H4 (cell line): ENCODE measurements at places on chromosomes 6 and 20. TPM values are rescaled to one million over a fixed set of nuclear protein-coding genes. Genes with fewer than 3 reads are reported as not detected.

GRCh38 chr20:25470045-25470444 lies 62.6 kb downstream of the GINS1 start:
- DNase-seq = peak; percentile 31

MYT1 gene
- 0.27 and 1.5 TPM in 2 replicates for total RNA-seq

DNA sequence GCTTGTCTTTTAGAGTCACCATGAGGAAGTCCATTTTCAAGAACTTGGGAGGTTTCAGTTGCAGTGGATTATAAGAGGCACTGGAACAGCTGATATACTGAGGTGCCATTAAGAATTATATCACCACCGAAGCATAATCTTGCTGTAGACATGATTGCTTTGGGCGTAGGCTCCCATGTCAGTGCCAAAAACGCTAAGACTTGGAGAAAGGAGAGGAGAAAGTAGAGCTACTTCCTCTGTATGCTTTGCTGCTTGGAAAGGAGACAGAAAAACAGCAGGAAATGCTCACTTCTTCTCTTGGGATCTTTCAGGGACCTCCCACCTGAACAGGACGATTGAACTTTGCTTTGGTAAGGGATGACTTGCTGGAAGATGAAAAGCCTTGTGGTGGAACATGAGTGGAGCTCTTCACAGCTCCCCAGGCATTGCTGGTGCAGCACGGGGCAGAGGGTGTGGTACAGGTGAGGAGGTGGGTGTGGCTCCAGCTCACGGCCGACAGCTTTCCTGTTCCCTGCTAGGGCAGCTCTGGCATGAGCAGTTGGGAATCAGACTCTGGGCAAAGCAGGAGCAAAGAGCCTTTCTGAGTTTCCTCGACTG lies 190.4 kb upstream of the JAG1 start:
- peak; percentile 9 for DNase-seq

TP53TG5 gene
- total RNA-seq = not detected in 2 replicates

- DNase-seq = no peak
Measured at GRCh38 chr20:32649697-32650400, 23.9 kb downstream of the C20orf203 start.

DNA sequence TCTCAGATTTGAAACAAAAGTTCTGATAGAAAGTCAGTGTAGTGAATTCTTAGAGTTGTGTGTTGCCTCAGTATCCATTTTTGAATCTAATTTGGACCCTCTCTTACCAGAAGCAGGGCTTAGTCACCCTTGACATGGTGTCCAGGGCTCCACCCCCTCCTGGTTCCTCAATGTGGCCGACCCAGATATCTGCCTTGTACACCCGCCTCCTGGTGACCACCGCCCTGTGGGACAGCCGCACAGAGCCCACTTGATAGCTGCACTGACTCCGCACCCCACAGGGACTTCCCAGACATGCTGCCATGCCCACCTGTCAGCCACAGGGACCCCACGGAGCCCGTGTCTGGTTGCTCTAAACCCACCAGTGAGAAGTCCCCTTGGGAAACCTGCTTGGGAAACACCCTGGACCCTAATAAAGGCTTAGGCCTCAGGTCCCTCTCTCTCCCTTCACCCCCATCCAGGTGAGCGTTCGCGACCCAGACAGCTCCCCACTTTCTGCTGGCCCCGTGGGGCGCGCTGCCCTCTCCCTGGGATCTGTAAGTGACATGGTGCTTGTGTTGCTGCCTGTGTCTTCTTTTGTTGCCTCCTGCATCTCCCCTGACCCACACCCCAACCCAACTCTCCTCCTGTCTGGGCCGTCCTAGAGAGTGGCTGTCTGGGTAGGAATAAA lies 47.2 kb upstream of the SYNDIG1 start:
- DNase-seq = no peak

DNA sequence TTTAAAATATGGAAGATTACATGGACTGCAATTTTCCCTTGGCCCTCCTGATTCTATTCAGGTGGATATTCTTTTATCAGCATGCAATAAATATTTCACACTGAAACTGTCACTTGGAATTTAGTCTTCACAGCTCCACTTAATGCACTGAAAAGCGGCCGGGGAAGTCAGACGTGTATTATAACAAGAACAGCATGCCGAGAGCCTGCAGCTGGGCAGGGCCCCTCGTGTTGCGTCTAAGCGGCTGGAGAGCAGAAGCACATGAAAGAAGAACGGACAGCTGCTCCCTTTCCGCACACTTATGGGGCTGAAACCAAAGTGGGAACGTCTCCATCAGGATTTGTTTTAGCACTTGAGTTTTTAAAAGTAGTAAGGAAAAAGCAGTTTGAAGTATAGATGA lies 57.2 kb downstream of the LYRM4 start:
- DNase-seq = no peak

DNA sequence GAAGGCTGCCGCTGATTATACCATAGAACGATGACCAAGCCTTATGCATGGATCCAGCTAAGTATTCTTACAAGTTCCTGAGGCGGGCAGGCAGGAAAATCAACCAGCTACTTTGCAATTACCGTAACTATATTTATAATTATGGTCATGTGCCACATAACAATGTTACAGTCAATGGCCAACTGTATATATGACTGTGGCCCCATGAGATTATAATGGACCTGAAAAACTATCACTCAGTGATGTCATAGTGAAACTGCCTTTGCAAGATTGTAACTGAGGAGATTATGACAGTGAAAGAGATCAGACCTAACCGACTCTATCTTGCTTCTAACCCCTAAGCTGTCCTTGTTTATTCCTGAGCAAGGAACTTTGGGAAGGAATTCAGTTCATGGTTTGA lies 33.1 kb upstream of the FAM135A start:
- DNase-seq = no peak

DNA sequence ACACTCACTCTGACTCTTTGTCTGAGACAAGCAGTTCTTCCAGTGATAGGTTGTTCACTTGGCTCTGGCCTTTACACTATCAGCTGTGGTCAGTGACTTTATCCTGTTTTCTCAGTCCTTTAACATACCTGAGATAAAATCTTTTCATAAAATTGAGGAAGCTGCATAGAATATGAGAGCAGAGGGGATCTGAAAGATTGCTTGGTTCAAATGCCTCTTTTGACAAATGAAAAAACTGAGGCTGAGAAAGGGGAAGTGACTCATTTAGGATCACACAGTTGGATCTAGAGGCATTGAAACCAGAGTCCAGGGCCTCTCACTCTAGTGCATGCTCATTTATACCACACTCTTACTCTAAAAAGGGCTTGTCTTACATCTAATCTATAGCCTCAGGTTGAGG lies 277.0 kb upstream of the TBX18 start:
- DNase-seq = no peak

- DNase-seq = no peak
Measured at GRCh38 chr6:120965814-120966213, 368.5 kb downstream of the TBC1D32 start.

GRCh38 chr6:53026526-53026925 lies 31.4 kb upstream of the GSTA4 start:
- no peak for DNase-seq

DNA sequence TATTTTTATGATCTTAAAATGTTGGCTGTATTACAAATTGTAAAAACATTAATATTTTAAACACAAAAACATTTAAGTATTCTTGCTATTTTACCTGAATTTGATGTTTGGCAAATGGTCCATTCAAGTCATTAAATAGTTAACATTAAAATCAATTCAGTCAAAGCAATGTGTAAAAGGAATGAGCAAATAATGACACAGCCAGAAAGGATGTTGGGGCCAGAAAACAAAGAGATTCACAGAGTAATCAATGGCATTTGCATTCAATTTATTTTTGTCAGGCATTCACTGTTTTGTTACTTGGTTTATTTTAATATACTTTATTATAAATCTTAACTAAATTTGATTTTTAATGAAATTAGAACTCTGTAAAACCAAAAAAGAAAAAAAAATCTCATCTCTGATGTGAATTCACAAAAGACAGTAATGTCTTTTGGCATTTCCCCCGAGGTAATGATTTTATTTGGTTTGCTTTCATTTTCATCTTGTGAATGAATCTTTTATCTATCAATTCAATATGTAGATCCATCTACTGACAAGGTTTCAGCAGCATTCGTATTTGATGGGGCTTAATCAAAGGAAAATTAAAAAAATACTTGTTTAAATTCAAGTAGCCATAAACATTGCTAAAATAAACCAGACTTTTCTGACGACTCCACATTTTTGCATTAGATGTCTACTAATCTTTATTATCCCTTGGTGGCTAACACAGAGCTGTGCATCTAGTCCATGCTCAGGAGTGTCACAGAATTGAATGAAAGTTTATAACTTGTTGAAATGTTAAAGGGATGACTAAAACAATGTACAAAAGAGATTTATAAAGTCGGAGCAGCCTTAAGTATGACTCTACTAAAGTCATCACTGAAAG lies 866.7 kb upstream of the GJE1 start:
- no peak for DNase-seq

- DNase-seq = no peak
Measured at GRCh38 chr20:9422321-9423057, 91.9 kb upstream of the LAMP5 start.

ARFGEF3 gene
- 0.10 and 0.23 TPM in 2 replicates for total RNA-seq
